CD8-positive, alpha-beta T cell (primary cell): ENCODE measurements at places on chromosomes 3 and 15. TPM values are rescaled to one million over a fixed set of nuclear protein-coding genes. Genes with fewer than 3 reads are reported as not detected.

The ZNF710 gene
- total RNA-seq = 4.2 TPM

The ISLR gene
- not detected for total RNA-seq

The AMT gene
- total RNA-seq = 9.4 TPM

The UBL7 gene
- 23.1 TPM for total RNA-seq

The MGLL gene
- total RNA-seq = 0.33 TPM

The ACTRT3 gene
- total RNA-seq = not detected

The SYNPR gene
- not detected for total RNA-seq

The EFCAB12 gene
- 2.3 TPM for total RNA-seq

The SMC4 gene
- 43.5 TPM for total RNA-seq

The EXD1 gene
- not detected for total RNA-seq

GRCh38 chr15:45205192-45205591 is 17.4 kb upstream of the SHF start:
- no peak for DNase-seq

DNA sequence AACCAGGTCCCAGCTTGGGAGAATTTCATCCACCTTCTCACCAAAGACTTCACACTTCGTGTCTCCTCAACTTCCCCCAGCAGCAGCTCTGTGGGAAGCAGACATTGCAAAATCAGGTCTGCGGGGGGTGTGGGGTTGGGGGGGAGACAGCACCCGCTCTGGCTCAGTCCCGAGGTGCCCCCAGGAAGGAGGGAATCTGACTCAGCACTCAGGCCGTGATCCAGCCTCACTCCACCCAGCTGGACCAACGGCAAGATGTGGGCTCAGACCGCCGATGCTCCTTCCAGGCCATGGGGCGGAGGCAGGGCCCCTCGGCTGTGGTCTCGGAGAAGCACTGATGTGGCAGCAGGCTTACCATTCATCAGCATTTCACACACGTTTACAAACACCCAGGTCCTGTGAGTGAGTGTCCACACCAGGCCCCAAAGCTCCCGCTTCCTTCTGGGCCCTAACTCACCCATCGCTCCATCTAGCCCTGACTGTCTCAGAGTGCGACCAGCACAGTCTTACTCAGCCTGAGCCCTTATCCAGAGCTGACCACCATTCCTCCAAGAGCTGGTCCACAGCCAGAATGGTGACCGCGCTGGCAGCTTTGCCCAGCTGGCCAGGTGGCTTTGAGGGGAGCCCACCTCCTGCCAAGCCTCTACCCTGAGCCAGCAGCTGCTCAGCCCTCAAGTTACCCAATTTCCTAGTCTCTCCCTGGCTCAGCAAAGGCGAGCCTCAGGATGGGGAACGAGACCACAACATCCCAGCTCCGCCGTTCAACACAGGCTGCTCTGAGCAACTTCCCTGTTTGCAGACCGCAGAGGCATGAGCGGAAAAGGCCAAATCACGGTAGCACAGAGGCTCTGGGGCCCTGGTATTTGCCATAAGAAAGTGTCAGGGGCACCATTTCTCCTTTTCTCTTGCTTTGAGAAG is 3.3 kb downstream of the STAB1 start:
- DNase-seq = no peak

DNA sequence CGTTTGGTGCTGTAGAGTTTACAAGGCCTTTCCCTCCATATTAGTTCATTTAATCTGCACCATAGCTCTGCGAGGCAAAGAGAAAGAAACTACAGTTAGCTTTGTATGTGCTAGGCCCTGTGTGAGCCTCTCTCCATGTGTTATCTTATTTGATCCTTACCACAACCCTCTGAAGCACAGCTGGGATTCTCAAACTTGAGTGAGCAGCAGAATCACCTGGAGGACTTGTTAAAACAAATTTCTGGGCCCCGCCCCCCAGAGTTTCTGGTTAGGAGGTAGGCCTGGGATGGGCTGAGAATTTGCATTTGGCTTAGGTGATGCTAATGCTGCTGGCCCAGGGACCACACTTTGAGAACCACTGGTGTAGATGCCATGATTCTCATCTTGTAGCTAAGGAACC is 12.3 kb downstream of the CA12 start:
- DNase-seq = no peak

DNA sequence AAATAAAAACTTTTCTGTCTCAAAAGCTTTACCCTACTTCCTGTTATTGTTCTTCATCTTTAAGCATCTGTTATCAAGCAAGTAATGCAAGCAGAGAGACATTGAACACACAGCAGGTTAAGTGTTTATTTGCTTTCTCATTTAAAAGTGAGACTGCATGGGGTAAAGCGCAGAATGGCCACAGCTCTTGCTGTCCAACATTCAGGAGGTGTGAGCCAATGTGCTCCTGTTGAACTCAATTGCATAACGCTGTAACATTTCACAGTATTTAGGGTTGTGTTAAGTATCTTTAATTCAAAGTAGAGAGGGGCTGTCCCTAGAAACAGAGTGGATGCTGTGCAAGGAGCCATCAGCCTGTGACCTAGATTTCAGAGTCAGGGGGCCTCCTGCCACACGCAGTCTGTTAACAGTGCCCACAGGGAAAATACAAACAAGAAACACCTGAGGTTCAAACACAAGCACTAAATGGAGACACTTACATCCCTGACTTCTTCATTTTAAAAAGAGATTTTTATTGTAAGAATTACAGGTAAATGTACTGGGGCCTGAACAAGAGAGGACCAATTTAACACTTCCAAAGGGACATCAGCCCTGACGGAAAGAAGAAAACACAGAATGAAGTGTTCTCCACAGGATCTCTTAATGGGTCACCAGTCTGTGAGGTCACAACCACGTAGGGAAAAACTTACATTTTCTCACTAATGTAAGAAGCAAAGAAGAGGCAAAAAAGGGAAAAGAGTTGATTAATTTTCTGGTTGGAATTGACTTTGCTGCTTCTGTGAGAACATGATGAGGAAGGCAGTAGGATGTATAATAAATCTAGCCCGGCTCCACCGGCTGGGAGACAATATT is 815.1 kb downstream of the VGLL3 start:
- no peak for DNase-seq

GRCh38 chr3:179682426-179683080 is 29.7 kb downstream of the USP13 start:
- no peak for DNase-seq

GRCh38 chr3:17638356-17638755 is 104.1 kb downstream of the TBC1D5 start:
- no peak for DNase-seq

DNA sequence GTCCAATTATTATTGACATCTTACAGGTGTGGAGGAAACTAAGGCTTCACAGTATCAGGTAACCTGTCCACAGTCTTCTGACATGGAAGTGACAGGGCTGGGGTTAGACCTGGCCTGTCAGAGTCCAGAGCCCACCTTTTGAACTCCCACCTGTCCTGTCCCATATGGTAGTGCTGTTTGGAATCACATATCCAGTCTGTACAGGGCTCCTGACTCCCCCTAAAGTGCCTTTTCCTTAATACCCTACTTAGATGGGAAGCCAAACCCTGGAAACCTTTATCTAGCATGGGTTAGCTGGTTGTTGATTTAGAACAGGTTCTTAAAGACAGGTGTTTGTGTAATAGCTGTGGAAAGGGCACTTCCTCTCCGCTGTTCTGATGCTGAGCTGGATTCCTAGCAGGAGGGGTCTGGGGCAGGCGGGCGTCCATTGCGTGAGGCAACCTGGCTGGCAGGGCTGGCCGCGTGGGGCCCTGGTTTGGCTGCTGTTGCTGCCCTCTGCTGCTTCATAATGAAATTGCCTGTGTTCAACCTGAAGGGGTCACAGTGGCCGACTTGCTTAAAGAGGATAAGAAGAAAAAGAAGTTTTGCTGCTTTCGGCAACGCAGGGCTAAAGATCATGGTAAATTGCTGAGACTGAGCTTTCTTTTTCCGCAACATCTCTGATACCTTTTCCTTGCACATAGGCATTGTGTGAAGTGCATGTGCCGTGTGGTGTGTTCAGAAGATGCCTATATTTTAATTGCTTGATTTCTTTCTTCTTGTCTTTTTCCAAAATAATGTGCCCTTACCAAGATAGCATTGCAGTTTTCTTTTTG is 136.2 kb downstream of the CHDH start:
- DNase-seq = peak; percentile 29

DNA sequence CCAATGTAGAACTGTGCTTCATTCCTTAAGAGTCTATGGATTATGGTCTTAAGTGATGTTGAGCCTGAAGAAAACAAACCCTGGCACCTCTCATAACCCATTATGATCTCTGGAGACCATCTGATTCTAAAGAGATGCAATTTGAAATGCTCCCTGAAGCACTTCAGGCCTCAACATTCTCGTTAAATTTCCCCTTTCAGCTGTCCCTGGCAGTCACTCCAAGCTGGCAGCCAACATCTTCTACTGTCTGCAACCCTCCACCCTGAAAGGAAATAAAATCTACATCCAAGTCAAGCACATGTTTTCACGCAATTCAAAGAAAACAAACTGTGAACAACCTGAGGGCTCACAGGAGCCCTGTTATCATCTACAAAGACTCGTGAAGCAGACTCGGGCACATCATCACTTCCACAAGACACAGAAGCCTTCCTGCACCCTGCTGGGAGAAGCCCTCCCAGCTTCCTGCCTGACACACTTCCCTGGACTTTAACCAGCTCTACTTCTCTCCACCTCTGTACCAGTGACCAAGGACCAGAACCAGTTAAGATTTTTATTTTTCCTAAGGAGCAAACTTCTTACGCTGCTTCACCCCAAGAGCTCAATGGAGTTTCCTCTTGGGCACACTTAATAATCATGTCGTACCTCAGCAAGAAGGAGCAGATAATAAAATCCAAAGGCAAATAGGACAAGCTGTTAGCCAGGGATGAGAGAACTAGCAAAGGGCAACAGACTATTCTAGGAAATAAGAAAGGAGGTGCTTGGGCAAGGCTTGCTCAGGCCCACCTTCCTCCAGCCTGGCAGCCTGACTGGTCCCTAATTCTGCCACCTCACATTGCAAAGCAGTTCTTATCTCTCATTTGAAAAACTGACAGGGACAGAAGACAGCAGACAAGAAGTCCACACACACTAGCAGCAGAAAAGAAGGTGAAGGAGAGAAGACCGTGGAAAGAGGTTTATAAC is 67.1 kb downstream of the MAGI1 start:
- no peak for DNase-seq

GRCh38 chr3:35777065-35777464 is 137.7 kb downstream of the ARPP21 start:
- no peak for DNase-seq

DNA sequence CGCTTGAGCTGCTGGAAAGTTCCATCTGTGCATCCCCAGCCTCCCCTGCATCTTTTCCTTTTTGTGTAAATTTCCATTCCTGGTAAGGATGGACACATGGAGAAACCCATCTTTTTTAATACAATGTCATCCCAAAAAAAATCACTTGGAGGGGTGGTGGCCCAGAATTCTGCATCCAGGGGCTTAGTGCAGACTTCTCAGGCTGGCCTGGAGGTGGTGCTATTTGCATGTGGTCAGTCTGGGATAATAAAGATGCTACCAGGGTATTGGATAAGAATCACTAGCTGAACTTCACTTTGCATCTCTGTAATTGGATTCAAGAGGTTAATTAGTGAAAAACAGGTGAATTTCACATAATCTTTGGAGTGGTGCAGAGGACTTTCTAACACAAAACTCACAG is 1.8 kb upstream of the ZSCAN2 start:
- DNase-seq = no peak

DNA sequence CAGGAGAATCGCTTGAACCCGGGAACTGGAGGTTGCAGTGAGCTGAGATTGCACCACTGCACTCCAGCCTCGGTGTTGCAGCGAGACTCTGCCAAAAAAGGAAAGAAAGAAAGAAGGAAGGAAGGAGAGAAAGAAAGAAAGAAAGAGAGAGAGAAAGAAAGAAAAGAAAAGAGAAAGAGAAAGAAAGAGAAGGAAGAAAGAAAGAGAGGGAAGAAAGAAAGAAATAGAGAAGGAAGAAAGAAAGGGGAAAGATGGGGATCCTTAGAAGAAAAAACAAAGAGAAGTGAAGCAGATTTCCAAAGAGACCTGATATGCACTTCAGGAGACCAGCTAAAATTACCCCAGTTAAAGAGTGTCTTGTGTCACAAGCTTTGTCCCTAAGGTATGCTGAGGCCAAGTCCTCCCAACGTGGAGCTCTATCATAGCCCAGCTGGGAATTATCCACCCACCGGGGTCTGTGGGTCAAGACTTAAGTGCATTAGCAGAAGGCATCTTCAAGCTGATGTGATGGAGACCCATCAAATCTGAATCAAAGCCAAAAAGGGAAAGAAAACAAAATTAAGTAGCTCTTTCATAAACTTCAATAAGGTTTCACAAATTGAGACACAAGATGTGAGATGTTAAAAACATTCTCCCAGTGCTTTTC is 17.8 kb upstream of the AKAP13 start:
- no peak for DNase-seq

DNA sequence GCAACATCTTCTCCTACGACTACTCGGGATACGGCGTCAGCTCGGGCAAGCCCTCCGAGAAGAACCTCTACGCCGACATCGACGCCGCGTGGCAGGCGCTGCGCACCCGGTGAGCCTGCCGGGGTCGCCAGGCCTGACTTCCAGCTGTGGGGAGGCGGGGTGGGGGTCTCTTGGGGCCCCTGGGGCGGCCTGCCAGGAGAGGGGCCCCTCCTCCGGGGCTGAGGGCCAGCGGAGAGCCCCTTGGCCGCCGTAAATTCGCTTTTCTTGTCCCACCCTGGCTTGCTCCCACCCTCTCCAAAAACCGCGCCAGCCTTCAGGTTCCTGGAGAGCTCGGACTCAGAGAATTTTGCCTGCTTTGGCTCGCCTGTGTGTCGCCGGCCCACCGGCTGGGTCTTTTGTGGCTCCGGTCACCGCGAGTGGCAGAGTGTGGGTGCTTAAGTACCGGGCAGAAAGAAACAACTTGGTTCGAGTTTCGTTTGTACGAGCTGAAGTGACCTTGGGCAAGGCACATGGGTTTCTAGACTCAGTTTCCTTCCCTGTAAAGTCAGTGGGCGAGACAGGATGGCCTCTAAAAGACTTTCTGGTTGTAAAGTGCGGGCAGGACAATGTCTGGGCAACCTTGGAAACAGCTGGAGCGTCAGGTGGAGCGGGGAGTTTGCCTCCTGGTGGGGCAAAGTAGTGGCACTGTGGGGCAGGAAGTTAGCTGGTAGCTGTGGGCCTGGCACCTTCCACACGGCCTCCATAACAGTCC is 976 bp downstream of the ABHD17C start:
- peak; percentile 54 for DNase-seq

GRCh38 chr3:161284989-161285388 is 63.9 kb downstream of the NMD3 start:
- no peak for DNase-seq

GRCh38 chr3:19945969-19946831 is 697 bp upstream of the RAB5A start:
- DNase-seq = peak; percentile 9

DNA sequence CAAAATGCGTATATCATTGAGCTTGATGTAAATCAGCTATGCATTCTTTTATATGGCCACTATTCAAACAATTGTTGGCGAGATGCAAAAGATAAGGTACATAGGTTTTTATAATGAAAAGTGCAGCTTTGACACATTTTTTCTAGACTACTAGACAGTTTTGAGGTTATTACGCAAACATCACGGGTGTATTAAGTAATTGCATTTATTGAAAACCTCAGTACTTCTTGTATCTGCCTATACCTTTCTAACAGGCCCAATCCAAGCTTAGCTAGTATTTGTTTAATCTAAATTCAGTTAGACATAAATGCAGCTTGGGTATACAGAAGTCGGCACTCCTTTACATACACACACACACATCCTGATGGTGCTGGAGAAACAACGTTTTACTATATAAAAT is 2.7 kb downstream of the SPESP1 start:
- no peak for DNase-seq
